Vagina (tissue), 2 donors: ENCODE measurements at places on chromosomes 16 and 17.

- DNase-seq = no peak
Measured at GRCh38 chr17:34283571-34283970, 2.0 kb upstream of the CCL11 start.

DNA sequence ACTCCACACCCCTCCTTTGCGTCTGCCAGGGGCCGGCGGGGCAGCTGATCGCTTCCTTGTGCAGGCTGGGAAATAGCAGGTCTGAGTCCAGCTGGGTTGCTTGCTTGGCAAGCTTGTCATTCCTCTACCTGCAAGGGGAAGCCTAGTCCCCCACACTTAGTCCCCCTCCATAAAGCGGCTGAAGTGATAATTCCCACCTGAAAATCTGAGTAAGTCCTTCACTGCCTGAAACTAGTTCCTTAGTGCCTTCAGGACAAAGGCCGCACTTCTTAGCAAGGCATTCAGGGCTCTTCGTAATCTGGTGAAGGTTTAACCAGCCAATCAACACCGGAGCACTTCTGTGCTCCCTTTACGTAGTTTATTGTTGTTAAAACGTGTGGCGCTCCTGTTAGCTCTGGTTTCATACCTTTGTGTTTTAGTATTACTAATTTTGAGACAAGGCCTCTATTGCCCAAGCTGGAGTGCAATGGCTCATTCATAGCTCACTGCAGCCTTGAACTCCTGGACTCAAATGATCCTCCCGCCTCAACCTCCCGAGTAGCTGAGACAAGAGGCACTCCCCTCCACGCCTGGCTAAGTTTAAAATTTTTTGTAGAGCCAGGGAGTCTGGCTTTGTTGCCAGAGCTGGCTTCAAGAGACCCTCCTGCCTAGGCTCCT, 817 bp downstream of the PSKH1 start:
- DNase-seq = no peak

DNA sequence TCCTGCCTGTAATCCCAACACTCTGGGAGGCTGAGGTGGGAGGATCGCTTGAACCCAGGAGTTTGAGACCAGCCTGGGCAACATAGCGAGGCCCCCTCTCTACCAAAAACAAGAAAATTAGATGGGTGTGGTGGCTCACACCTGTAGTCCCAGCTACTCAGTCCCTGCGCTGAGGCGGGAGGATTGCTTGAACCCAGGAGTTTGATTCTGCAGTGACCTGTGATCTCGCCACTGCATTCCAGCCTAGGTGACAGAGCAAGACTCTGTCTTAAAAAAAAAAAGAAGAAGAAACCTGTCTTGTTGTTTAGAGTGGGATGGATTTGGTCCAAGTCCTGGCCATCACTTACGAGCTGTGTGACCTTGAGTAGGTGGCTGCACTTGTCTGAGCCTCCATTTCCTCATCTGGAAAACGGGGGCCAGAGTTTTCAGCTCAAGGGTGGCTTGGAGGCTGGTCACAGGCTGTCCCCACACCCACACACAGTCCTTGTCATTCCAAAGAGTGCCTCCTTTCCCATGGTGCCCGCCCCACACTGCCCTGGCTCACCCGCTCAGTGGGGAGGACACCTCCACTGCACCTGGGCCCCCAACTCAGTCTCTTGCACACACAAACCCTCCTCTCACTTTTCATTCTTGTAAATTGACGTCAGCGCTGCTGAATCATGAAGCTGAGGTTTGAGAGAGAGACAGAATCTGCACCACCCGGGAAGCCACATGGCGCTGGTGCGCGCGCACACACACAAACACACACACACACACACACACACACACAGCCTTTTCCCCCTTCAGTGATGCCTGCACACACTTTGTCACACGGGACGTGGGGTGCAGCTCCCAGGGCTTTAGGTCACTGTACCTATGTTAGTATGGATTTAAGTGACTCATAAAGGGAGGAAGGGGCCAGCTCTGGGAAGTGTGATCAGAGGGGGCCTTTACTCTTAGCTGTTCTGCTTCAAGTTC, 4.2 kb downstream of the SOCS1 start:
- DNase-seq = no peak

GRCh38 chr17:56835264-56835585, 1.3 kb downstream of the DGKE start:
- DNase-seq = no peak

DNA sequence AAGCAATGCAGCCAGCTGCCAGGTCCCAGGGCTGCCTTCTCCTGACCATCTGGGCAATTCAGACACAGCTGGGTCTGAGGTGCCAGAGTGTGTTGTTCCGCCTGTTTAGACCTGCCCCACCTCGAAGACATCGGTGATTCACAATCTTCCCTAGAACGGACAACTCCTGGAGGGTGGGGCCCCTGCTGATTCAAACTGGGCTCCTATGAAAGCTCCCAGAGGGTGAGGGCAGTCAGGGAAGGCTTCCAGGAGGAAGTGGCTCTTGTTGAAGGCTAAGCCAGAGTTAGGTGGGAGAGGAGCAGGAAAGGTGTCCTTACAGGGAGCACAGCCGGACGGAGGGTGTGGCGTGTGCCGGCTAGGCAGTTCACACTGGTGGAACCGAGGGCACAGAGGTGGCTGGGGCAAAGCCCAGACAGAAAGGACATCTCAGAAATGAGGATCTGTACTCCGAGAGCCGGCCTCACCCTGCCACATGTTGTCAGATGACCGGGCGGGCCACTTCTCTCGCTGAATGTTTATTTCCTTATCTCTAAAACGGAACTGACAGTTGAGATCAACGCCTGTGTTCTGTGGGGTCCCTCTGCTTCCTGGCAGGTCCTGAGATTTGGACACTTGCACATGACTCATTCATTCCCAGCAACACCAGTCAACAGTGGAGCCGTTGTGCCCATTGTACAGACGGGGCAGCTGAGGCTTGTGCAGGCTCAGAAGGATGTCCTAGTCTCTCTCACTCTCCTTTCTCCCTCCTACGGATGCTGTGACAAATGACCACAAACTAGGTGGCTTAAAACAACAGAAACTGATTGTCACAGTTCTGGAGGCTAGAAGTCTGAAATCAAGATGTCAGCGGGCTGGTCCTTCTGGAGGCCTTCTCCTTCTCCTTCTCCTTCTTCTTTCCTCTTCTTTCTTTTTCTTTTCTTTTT, 26.9 kb upstream of the LITAF start:
- DNase-seq = no peak

DNA sequence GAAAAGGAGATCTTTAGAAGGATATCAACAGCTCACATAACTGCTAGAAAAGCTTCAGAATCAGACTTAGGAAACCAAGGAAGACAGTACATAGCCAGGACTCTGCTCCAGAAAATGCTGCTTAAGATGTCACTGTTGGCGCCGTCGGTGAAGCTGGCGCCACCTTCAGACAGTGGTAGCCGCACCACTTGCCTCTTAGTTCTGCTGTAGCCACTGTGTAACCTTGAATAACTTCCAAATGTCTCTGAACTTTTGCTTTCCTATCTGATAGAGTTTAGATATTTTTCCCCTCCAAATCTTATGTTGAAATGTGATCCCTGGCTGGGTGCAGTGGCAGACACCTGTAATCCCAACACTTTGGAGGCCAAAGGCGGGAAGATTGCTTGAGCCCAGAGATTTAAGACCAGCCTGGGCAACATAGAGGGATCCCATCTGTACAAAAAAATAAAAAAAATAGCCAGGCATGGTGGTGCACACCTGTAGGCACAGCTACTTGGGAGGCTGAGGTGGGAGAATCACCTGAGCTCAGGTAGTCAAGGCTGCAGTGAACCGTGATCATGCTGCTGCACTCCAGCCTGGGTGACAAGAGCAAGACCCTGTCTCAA, 6.3 kb upstream of the USP31 start:
- DNase-seq = peak; percentile 72
